ENCODE measurements at places on chromosomes 7 and 10.

DNA sequence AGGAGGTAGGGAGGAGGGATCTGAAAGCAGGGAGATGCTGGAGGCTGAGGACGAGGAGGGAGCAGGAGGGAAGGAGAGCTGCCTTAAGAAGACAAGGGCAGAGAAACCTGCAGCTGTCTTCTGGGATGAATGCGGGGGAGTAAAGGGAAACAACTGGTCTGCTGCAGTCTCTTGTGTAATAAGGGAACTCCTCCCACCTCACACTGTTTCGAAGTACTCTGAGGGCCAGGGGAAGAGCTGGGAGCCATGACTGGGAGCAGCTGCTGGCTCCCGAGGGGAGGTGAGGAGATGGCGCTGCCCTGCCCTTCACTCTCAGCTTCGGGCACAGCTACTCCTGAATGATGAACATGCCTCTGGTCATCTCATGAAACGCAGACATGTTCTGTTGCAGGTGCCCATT, 65.1 kb downstream of the CLEC2L start:
- DNase-seq: no peak

GRCh38 chr10:117929327-117930067, 117.2 kb downstream of the RAB11FIP2 start:
- DNase-seq: no peak

DNA sequence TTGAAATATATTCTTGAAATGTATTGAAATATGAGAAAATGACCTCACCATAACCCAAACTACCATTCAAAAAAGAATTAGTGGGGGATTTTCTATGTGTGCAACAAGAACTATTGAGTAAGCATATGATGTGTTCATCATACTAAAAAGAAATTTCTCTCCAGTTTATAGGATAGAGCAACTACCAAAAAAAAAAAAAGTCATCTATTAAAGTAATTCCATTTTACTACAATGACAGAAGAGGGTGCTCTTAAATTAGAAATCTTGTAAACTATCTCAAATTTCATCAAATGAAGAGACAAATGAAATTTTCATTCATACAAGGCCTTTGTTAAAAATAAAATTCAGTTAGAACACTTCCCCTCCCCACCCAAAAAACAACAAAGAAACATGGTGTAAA, 195.4 kb upstream of the PLXDC2 start:
- no peak for DNase-seq

- DNase-seq: no peak
Measured at GRCh38 chr10:78513330-78513729, 479.7 kb downstream of the RPS24 start.

DNA sequence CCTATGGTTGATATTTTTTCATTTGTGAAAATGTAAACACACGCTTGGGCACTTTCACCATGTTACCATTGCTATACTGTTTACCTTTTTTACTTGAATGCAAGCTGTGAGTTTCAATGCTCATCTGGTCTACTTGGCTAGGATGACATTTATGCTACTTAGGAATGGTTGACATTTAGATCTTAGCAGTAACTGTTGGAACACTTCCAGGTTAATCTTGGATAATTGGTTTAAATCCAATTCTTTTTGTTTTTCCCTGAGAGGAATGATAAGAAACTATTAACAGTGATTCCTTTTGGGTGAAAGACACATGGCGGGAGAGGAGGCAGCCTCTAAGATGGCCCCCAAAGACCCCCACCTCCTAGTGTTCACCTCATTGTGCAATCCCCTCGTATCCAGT, 51.4 kb upstream of the AMPH start:
- DNase-seq: no peak

DNA sequence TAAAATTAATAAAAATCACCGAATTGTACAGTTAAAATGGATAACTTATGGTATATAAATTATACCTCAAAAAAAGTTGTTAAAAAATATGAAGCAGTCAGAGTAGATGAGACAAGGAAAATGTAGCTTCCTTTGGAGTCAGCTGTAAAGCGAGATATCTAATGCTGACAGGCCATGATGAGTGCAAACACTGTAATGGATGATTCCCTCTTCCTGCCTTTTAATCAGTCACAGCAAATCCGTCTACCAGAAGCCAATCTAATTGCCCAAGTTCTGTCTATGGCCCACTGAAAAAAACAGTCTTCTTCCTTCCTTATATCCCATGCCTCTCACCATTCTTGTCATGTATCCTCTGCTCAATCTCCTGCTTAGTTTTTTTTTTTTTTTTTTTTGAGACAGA, 59.9 kb upstream of the DNAJB12 start:
- DNase-seq: no peak

DNA sequence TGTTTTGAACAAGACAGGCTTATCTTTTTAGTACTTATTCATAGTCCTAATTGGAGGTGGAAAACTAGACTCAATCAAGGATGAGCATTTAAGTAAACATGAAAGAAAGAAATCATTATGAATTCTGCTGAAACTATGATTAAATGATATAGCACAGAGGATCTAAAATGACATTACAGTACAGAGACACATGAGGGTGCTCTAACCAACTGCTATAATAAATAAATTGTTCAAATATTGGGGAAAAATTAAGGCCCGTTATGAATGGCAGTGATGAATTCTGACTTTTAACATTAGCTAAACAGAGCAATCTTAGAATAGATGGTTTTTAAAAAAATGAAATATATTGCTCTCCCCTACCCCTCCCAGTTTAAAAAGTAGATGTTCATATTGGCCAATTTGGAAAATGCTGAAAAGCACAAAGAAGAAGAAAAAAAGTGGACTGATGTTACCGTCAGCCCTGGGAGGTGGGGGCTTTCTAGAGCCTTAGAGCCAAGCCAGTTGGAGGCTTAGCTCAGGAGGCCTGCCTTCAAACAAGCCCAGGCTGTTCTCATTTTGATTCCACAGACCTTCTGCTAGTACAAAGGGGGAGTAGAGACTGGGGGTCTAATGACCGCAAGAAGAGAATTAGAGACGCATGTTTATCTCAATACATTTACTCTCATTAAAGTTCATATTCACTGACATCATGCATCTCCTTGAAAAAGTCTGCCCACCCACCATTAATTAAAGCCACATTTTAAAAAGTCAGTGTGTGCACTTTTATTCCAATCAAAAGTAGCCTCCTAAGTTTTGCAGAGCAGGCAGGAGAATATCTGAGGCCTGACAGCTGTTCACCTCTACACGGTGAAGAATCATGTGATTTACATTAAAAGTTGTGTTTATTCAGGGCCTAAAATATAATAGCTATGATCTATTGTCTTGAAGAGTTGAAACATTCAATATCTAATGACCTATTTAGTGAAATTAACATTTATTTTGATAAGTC, 10.0 kb downstream of the WNT2 start:
- DNase-seq: no peak

- no peak for DNase-seq
Measured at GRCh38 chr7:128940494-128941322, 3.0 kb downstream of the IRF5 start.

- DNase-seq: no peak
Measured at GRCh38 chr10:128543151-128543550, 416.9 kb upstream of the MKI67 start.

DNA sequence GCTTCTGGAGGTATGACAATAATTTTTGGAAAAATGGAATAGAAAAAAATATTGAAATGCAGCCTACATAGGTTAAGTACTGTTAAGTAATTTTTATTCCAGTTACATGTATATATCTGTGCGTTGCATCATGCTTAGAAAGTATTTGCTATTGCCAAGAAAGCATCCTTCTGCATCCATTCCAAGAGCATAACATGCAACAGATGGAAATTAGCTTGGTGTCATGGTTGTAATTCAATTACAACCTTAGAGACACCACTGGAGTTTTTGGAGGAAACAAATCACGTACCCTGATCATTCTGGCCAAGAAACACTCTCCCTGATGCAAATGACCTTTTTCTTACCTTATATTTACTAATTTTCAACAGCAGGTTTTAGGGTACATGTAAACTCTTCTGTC, 1.7 kb downstream of the AKR1B1 start:
- no peak for DNase-seq

All from stimulated activated CD4-positive, alpha-beta T cell treated with anti-CD3 and anti-CD28 coated beads, Interleukin-2, amount 100 ng/mL, for 24 hours (primary cell).